ENCODE measurements at places on chromosomes 5 and 9.

DNA sequence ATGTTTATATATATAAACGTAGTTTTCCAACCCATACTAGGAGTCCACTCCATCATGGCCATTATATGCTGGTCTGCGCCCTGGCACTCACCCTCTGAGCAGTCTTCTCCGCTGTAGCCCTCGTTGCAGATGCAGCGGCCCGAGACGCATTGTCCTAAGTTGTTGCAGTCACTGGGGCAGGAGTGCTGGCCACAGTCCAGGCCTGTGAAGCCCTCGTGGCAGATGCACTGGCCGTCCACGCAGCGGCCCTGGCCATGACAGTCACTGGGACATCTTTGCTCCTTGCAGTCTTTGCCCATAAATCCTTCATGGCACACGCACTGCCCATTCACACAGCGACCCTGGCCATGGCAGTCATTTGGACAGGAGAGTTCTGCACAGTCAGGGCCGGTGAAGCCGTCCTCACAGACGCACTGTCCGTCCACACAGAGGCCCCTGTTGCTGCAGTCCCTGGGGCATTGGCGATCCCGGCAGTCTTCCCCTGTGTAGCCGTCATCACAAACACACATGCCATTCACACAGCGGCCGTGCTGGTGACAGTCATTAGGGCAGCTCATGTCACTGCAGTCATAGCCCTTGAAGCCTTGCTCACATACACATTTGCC is 32.1 kb downstream of the TNC start:
- H3K27me3 ChIP-seq = peaks cover 3% of the 10 kb centered on the region
- DNase-seq = no peak
- no peak overlapping the region for H3K27ac ChIP-seq
- no peaks in the 10 kb centered on the region for H3K4me1 ChIP-seq

GRCh38 chr5:57215629-57216195 is 41.9 kb downstream of the GPBP1 start:
- peak overlapping the region; percentile 84 for H3K27ac ChIP-seq
- no peak for DNase-seq
- H3K4me3 ChIP-seq = no peak overlapping the region
- no peaks in the 10 kb centered on the region for H3K27me3 ChIP-seq
- peaks cover 67% of the 10 kb centered on the region for H3K4me1 ChIP-seq

- H3K4me1 ChIP-seq = peaks cover 9% of the 10 kb centered on the region
- no peaks in the 10 kb centered on the region for H3K27me3 ChIP-seq
- peaks cover 47% of the 10 kb centered on the region for H3K36me3 ChIP-seq
Observed at GRCh38 chr5:142886211-142886610, 116.0 kb downstream of the ARHGAP26 start.

- peaks cover 10% of the 10 kb centered on the region for H3K36me3 ChIP-seq
- no peaks in the 10 kb centered on the region for H3K27me3 ChIP-seq
- H3K27ac ChIP-seq = peak overlapping the region; percentile 94
- peaks cover 43% of the 10 kb centered on the region for H3K4me1 ChIP-seq
Observed at GRCh38 chr5:143002459-143003327, 232.5 kb downstream of the ARHGAP26 start.

DNA sequence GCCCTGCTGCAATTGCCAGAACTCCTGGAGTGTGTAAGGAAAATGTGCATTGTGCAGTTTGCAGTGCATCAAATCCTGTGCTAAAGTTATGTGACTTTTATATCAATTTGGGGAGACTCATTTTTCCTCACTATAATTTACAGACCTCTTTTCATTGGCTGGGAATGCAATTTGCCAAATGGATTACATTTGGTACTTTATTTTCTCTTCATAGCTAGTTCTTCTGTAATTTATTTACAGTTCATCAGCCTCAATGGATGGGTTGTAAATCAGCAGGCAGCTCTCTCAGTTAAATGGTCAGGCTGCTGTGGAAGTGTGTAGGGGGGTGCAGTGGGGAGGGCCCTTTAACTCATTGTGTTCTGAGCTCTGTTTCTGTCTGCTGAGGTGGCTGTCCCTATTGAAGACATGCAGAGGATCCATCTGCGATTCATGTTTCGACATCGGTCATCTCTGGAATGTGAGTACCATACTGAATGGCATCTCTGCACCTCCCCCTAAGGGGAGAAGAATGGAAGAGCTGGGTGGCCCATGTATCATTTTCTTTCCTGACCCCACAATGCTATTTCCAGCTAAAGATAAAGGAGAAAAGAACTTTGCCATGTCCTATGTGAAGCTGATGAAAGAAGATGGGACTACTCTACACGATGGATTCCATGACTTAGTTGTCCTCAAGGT is 74.6 kb downstream of the DOCK2 start:
- H3K27ac ChIP-seq = no peak overlapping the region
- H3K36me3 ChIP-seq = peaks cover 99% of the 10 kb centered on the region
- no peak overlapping the region for H3K4me3 ChIP-seq
- no peak for DNase-seq
- H3K27me3 ChIP-seq = no peaks in the 10 kb centered on the region
- no peaks in the 10 kb centered on the region for H3K4me1 ChIP-seq

- H3K4me3 ChIP-seq = no peak overlapping the region
- H3K27me3 ChIP-seq = peaks cover 49% of the 10 kb centered on the region
- no peaks in the 10 kb centered on the region for H3K36me3 ChIP-seq
- no peaks in the 10 kb centered on the region for H3K4me1 ChIP-seq
- no peak overlapping the region for H3K27ac ChIP-seq
Observed at GRCh38 chr5:75935572-75935971, 147.6 kb upstream of the SV2C start.

- peaks cover 64% of the 10 kb centered on the region for H3K4me1 ChIP-seq
- H3K36me3 ChIP-seq = no peaks in the 10 kb centered on the region
- no peak for DNase-seq
- peak overlapping the region; percentile 84 for H3K4me3 ChIP-seq
Observed at GRCh38 chr5:52725808-52726207, 61.9 kb upstream of the ITGA1 start.

DNA sequence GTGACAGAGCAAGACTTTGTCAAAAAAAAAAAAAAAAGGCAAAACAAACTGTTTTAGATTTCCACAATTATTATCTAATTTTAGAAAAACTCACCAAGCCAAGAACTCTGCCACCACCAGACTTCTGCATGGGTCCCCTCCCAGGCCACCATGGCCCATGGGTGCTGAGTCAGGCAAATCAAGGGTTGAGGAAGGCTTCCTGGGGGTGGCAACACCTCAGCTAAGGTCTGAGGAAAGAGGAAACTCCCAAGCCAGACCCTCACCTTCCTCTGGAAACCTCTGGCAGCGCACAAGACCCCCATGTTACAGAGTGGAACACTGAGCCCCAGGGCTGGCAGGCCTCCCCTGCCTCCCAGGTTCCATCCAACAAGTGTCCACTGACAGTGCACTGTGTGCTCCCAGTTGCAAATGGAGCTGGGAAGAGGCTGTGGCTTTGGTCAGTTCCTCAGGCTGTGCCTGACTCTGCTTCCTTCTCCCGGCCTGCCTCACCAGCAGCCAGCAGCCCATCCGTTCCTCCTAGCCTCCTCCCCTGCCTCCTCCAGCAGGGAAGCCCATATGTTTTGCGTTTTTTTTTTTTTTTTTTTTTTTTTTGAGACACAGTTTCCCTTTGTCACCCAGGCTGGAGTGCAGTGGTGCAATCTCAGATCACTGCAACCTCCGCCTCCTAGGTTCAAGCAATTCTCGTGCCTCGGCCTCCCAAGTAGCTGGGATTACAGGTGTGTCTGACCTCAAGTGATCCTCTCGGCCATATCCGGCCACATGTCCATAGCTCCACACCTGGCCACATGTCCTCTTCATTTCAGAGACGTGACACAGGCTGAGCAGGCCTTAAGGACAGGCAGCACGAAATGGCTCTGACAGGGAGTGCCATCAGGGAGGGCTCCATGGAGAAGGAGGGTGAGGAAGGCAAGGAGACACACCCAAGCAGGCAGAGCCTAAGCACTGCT is 3.5 kb upstream of the SUSD3 start:
- peaks cover 28% of the 10 kb centered on the region for H3K4me1 ChIP-seq
- no peak for DNase-seq
- H3K27me3 ChIP-seq = no peaks in the 10 kb centered on the region
- H3K36me3 ChIP-seq = no peaks in the 10 kb centered on the region
- H3K4me3 ChIP-seq = no peak overlapping the region
- no peak overlapping the region for H3K27ac ChIP-seq

- H3K36me3 ChIP-seq = no peaks in the 10 kb centered on the region
- H3K4me3 ChIP-seq = peak overlapping the region; percentile 82
- no peaks in the 10 kb centered on the region for H3K27me3 ChIP-seq
- peaks cover 72% of the 10 kb centered on the region for H3K4me1 ChIP-seq
- DNase-seq = no peak
Observed at GRCh38 chr9:137030006-137030405, 1.9 kb downstream of the FUT7 start.

DNA sequence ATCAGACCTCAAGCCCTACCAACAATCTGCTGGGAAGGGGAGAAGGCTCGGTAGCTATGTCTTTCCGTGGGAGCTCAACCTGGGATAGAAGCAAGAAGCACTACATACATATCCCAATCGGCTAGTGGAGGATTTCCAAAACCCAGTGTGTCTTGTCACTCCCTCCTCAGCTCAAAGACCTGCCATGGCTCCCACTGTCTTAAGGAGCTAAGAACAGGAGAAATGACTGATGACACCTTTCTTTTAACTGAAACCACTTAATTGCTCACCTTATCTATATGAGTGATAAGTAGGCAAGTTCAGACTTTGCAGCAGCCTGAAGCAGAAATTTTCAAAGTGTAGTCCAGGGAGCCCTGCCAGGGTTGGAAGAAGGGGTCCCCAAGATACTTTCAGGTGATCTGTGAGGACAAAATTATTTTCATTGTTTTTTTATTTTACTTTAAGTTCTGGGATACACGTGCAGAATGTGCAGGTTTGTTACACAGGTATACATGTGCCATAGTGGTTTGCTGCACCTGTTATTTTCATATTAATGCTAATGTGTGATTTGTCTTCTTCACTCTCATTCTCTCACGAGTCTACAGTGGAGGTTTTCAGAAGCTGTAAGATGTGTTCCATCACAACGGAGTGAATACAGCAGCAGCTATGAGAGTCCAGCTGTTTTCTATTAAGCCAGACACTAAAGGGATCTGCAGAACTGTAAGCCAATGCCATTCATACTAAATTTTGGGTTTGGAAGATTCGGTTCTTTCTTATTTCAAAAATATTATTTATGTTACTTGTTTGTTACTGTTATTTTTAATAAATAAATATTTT is 41.4 kb downstream of the PAX5 start:
- peaks cover 3% of the 10 kb centered on the region for H3K4me1 ChIP-seq
- peaks cover 27% of the 10 kb centered on the region for H3K27me3 ChIP-seq
- H3K36me3 ChIP-seq = peaks cover 11% of the 10 kb centered on the region
- no peak overlapping the region for H3K27ac ChIP-seq

DNA sequence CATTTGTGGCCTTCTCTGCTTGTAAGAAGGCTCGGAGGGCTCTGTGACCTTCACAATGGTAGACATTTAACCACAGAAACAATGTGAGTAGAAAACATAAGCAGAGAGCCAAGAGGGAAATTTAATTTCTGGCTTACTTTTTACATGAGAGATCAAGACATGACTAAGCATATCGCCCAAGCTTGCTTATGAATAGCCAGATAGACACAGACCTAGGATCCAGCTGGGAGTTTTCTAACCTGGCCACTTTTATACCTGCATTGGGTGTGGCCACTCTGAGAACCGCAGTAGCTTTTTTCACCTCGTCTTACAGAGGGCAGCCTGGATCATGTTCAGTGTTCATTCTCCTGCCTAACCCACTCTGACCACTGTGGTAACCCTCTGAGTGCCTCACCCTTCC is 244.9 kb upstream of the KCNN2 start:
- no peak overlapping the region for H3K27ac ChIP-seq
- H3K4me1 ChIP-seq = no peaks in the 10 kb centered on the region
- no peaks in the 10 kb centered on the region for H3K27me3 ChIP-seq

GRCh38 chr9:125538092-125538473 is 168.9 kb downstream of the MAPKAP1 start:
- H3K27me3 ChIP-seq = no peaks in the 10 kb centered on the region
- H3K4me3 ChIP-seq = no peak overlapping the region
- peaks cover 4% of the 10 kb centered on the region for H3K4me1 ChIP-seq
- no peak for DNase-seq
- no peak overlapping the region for H3K27ac ChIP-seq

- no peak overlapping the region for H3K4me3 ChIP-seq
- H3K27me3 ChIP-seq = peaks cover 47% of the 10 kb centered on the region
- no peaks in the 10 kb centered on the region for H3K36me3 ChIP-seq
Observed at GRCh38 chr5:179180921-179181645, 120.9 kb downstream of the ZNF354C start.

DNA sequence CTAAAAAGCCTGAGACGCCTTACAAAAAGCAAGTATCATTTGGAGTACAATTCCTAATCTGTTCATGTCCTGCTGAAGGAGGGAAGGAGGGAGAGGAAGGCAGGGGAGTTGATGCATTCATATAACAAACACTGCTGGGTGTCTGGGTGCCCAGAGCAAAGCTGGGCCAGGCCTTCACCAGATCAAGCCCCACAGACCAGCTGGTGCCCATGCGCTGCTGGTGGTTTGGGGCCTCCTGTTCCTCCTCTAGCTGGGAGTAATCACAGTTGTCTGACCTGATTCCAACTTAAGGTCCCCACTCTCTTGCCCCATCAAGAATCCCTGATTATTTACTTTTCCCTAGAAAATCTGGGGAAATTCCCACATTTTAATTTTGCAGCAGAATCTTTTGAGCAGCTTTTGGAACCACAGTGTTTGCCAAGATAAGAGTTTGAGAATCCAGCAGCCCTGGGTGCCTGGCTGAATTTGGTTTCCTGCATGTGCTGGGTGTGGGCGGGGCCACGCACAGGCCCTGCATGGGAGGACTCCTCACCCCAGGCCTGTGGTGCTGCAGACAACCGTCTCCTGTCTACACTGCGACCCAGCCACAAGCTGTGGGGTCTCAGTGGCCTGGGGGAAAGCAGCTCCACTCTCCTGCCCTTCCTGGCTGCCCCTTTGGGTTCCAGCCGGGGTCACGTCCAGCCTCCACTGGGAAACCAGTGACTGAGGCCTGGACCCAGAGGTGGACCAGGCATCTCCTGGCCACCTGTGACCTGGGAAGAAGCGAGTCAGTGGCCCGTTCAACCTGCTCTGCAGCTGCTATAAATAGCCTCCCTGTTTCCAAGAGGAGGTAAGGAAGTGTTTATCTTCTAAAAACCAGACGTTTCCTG is 47.5 kb downstream of the NEURL1B start:
- H3K4me1 ChIP-seq = peaks cover 17% of the 10 kb centered on the region
- H3K27ac ChIP-seq = peak overlapping the region; percentile 67
- no peaks in the 10 kb centered on the region for H3K36me3 ChIP-seq
- peak; percentile 14 for DNase-seq
- peak overlapping the region; percentile 9 for H3K4me3 ChIP-seq
